Activated CD4-positive, alpha-beta T cell treated with anti-CD3 and anti-CD28 coated beads, Interleukin-2, Interleukin-4, amounts not matched to agents 100 ng/mL and 50 ng/mL, durations not matched to agents 16 hours and 8 hours (primary cell): ENCODE measurements at places on chromosomes 11 and 22.

DNA sequence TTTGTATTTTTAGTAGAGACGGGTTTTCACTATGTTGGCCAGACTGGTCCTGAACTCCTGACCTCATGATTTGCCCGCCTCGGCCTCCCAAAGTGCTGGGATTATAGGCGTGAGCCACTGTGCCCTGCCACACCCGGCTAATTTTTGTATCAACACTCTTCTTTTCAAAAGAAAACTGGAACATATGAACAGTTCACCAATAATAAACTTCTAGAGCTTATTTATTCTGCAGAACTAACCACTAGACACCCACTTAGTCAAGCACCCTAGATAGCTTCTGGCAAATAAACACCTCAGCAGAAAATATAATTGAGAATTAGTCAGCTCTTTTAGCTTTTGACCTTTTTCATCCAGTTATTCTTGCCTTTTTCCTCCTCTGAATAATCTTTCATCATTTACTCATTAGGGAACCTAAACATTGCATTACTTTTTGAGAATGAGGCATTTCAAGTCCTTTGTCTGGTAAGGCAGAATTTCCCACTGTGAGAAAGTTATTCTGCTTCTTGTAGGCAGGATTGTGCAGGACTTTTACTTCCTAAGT is 27.3 kb upstream of the TMEM41B start:
- DNase-seq: no peak

- DNase-seq: no peak
Measured at GRCh38 chr11:101176381-101176780, 46.8 kb upstream of the PGR start.

DNA sequence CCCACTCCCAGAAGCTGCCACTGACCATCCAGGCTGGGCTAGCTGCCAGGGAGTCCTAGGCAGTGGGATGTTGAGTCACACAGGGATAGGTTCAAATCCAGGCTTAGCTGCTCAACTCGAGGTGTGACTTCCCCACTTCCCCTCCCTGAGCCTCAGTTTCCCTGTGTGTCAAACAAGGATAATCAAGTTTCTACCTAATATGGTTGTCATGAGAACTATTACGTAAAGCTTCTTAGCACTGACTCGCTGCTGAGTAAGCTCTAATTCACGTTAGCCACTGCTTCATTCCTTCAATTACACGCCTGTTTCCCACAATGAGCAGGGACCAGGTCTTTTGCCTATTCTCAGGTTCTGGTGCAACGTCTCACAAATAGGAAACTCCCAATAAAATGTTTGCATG is 67.7 kb downstream of the SEZ6L start:
- DNase-seq: no peak

- DNase-seq: no peak
Measured at GRCh38 chr22:26008587-26008986, 160.7 kb upstream of the SEZ6L start.

DNA sequence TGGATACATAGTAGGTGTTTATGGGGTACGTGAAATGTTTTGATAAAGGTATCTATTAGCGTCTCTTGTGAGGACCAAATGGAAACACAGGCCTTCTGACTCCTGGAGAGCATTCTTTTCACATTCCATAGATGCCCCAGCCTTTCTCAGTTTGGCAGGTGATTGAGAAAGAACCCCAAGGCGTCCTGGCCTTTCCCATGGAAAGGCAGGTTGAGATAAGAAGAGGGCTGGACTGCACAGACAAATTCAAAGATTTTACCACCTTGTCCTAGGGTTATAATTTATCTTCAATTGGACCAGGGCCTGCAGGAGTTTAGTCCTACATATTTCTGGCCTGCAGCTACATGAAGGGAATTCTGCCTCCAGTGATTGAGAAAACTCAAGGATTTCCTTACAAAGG is 661 bp upstream of the OLFML1 start:
- DNase-seq: no peak

DNA sequence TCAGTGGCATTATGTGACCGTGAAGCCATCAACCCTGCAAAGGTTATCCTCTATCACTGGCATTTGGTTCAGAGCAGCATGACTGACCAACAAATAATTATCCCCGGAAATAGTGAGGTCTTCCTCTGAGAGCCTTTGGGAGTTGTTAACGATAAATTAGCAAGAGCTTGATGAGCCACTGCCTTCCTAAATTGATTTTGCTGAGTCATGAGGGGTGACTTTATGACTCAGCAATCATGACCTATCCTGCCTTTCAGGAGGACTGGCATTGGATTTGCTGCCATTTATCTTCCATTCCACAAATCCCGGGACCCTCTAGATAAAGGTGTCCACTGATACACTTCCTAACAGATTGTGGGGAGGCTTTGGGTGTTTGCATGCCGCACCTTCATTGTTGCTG is 80.8 kb upstream of the MTNR1B start:
- no peak for DNase-seq

GRCh38 chr11:1534682-1535081 is 37.4 kb downstream of the DUSP8 start:
- no peak for DNase-seq

GRCh38 chr11:36060926-36061325 is 117.1 kb downstream of the LDLRAD3 start:
- no peak for DNase-seq

GRCh38 chr11:56404393-56404792 is 8.1 kb upstream of the OR5AL1 start:
- no peak for DNase-seq

DNA sequence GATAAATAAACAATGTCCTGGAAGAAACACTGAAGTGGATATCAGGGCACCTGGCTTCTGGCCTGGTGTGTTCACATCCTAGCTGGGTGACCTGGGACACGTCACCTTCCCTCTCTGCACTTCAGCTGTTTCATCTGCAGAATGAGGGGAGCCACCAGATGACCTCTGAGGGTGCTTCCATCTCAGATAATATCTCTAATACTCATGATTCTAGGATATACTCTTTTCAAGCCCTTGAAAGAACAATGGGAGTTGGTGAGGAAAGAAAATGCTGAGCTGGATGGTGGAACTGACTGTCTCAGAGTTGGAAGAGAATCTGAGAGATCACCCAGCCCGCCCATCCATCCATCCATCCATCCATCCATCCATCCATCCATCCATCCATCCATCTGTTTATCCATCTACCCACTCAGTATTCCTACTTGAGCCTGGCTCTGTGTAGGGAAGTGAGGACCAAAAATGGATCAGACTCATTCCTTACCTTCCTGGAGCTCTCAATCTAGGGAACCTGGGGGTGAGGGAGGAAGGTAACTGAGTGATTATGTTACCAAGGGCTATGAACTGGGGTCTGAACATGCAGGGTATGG is 28.2 kb upstream of the LIPT2 start:
- no peak for DNase-seq

GRCh38 chr11:103798446-103798845 is 238.0 kb upstream of the DDI1 start:
- DNase-seq: no peak
